ENCODE measurements at places on chromosomes 6 and 20.

DNA sequence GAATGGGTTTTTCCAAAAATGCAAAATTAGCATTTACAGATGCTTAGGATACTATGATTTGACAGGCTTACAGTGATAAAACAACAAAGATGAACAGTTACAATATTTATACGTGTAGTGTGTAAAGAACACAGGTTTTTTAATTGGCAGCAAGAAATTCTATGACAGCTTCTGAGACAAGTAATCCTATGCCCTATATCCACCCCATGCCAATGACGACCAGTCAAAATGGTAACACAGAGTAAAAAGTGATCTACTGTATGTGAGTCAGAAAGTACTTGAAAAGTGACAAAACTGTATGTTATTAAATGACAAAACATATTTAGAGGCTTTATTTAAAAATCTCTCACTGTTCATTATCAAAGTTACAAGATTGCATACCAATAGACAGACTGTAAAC is 99.5 kb downstream of the PRDM1 start:
- DNase-seq, result no peak

GRCh38 chr6:149266659-149267058 is 50.9 kb upstream of the TAB2 start:
- no peak for DNase-seq

DNA sequence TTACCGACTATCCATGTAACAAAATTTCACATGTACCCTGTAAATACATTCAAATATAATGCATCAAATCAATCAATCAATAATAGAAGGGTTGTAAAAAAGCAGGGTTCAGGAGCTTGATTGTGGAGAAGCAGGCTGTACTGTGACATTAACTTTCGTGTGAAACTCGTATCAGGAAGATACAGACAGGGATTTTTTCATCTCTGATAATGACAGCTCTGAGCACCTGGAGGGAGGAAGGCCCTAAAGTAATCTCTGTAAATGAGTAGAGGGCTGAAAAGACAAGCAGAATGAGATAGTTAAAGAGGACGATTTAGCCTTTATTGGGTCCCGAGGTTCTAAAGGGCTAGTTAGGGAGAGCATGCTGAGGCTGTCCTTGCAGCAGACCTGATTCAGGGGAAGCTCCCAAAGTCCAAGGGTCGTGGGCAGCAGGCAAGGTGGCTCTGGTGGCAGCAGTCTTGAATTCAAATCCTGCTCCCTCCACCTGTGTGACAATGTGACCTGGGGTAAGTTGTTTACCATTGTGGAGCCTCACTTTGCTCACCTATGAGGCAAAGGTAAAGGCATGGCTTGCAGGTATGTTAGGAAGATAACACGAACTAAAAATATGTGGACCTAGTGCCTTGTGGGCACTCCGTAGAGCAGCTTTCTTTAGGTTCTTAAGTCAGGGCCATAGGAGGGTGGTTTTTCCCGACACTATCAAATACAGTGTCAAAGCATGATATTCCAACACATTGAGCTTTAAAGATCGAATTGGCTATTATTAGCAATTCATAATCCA is 219.4 kb upstream of the MYLIP start:
- DNase-seq, result no peak

DNA sequence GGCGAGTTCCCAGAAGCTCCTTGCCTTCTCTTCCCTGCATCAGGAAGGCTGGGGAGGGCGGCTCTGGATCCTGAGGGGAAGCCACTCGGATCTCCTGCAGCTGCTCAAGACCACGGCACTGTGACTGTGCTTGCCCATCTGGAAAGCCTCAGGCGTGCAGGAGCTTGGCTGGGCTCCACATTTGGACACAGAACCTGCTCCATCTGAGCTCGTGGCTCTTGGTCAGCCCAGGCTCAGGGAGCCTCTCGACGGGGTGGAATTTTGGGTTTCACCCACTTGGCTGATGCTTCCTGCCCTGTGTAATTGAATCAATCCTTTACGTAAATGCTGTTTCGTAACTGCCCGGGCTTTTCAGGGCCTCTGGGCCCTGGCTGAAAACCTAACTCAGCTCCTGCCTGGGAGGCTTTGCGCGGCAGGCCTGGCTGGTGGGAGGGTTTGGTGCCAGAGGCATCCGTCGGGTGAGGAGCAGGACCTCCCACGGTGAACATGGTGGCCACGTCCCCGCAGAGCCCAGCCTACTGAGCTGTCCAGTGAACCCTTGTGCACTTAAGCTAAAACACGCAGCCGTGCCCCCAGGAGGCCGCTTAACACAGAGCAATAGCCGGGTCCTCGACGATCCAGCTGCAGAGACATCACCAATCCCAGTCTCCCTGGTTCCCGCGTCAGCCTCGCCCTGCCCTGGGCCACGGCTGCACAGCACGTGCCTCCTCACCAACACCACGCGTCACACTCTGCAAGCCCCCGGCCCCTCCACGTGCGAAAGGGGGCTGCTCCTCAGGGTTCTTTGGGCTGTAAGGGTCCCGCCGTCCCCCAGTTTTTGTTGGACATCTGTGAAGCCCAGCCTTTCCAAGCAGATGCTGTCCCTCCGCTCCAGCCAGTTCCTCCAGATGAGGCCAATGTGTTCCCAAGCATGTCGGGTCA is 241.0 kb downstream of the DLL1 start:
- no peak for DNase-seq

DNA sequence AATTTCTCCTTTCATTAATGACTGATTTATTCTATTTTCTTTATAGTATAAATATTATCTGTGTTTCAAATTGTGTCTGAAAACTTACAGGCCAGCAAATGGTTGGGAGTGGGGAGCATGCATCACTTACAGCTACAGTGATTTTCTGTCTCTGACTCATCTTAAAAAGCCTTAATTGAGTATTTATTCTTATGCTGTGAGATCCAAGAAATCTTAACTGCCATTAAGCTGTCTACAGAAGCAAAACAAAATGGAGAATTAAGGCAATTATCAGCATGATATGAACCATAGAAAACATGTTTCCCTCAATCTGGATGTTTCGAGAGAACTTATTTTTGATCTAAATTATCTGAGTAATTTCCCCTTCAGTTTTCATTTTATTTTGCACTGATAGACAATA is 831.2 kb downstream of the KIF16B start:
- DNase-seq, result no peak

DNA sequence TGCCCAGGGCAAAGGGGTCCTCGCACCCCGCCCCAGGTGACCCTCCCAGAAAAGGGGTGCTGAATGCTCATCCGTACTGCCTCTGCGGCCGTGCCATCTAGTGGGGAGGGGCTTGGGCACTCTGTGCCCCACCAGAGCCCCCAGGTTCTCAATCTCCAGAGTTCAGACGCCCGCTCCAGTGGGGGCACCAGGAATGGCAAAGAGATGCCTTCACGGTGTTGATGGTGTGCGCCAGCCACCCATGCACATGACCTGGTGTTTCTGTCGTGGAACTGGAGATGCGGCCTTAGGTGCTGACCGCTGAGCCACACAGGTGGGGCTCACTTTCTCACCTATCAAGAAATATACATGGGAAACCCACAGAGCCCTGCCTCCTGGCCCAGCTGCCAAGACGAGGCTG is 30.8 kb downstream of the GNAS-AS1 start:
- no peak for DNase-seq

- DNase-seq, result no peak
These were observed 146.6 kb downstream of the ZFAND3 start for GRCh38 chr6:37965964-37966676.

GRCh38 chr6:54335871-54336270 is 27.6 kb downstream of the TINAG start:
- no peak for DNase-seq
